ENCODE measurements at places on chromosomes 5 and 9. TPM values are rescaled to one million over a fixed set of nuclear protein-coding genes. Genes with fewer than 3 reads are reported as not detected.

- no peak for DNase-seq
Measured at GRCh38 chr5:167317884-167318283, 973.6 kb upstream of the WWC1 start.

GRCh38 chr5:172786736-172787462 lies 15.9 kb upstream of the DUSP1 start:
- no peak for DNase-seq

The PCDHGB1 gene
- 8.7 TPM for total RNA-seq

The ADAMTS12 gene
- 1.1 TPM for total RNA-seq

The CACNA1B gene
- 0.66 TPM for total RNA-seq

The ASTN2 gene
- 3.4 TPM for total RNA-seq

The AK8 gene
- total RNA-seq = not detected

- DNase-seq = no peak
Measured at GRCh38 chr5:14322437-14323187, 179.5 kb downstream of the TRIO start.

The SMIM3 gene
- total RNA-seq = 16.9 TPM

Data from heart right ventricle (tissue), 16 donors.